ENCODE measurements at places on chromosomes 12 and 14.

DNA sequence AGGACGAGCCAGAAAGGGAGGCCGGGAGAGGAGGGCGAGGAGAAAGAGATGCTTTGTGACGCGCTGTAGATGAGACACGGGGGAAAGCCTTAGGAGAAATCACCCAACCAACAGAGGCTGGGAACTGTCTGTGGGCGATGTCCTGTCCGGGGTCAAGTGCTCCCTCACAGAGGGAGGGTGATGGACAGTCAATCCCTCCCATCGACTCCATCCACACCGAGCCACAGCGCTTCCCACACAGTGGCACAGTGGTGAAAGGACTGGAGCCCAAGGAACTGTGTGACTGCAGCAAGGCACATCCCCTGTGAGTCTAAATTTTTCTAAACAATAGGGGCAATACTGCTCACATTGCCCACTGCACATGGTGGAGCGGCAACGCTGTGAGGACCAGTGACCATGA lies 89.1 kb downstream of the TTC7B start:
- H3K27me3 ChIP-seq: peaks cover 2% of the 10 kb centered on the region
- no peaks in the 10 kb centered on the region for H3K4me1 ChIP-seq
- DNase-seq: no peak
- no peaks in the 10 kb centered on the region for H3K36me3 ChIP-seq
- H3K4me3 ChIP-seq: no peak overlapping the region

DNA sequence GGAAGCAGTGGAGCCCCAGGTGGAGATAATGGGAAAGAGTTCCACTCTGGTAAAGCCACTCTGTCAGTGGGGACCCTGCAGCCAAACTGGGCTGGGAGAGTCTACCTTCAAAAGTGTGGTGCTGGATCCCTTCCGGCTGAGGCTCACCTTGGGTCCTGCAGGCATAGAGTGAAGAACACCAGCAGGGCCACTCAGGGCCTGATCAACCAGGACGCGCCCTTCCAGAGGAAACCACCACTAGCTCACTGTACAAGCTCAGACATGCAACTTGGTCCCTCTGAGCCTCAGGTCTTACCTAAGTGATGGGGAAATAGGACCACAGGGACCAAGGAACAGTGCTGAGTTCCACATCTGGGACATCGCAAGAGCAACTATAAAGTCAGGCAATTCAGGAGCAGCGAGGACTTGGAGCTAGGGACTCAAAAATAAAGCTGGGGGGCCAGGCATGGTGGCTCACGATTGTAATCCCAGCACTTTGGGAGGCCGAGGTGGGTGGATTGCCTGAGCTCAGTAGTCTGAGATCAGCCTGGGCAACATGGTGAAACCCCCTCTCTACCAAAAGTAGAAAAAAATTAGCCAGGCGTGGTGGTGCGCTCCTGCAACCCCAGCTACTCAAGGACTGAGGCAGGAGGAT lies 5.9 kb upstream of the PRPH start:
- DNase-seq: no peak
- H3K27ac ChIP-seq: no peak overlapping the region
- H3K27me3 ChIP-seq: peaks cover 55% of the 10 kb centered on the region
- H3K4me3 ChIP-seq: no peak overlapping the region

- peaks cover 4% of the 10 kb centered on the region for H3K27me3 ChIP-seq
- DNase-seq: no peak
- no peak overlapping the region for H3K4me3 ChIP-seq
- no peaks in the 10 kb centered on the region for H3K36me3 ChIP-seq
- H3K4me1 ChIP-seq: no peaks in the 10 kb centered on the region
These were observed 144.2 kb downstream of the C12orf75 start for GRCh38 chr12:105474672-105475071.

DNA sequence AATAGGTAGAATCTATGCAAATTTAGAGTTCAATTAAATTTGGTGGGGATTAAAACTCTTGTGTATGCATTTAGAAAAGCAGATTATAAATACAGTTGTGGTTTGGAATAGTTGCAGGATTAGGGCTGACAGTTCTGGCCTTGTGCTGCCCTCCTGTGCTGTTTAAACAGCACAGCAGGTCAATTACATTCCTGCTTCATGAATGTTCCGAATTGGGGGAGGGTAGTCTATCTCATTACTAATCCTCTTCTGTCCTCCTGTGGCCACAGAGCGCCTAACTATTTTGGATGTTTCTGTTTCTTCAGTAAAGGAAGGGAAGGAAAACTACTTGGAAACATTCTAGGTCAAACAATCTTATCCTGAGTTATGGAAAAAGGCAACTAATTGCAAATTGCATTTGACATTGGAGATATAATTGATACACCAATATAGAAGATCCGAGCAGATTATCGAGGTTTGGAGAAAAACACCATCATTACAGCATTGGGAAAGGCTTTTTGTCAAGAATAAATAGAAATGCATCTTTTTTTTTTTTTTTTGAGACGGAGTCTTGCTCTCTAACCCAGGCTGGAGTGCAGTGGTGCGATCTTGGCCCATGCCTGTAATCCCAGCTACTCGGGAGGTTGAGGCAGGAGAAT lies 8.7 kb upstream of the GPR19 start:
- no peaks in the 10 kb centered on the region for H3K27me3 ChIP-seq
- no peaks in the 10 kb centered on the region for H3K36me3 ChIP-seq
- no peak overlapping the region for H3K27ac ChIP-seq
- DNase-seq: peak; percentile 31

DNA sequence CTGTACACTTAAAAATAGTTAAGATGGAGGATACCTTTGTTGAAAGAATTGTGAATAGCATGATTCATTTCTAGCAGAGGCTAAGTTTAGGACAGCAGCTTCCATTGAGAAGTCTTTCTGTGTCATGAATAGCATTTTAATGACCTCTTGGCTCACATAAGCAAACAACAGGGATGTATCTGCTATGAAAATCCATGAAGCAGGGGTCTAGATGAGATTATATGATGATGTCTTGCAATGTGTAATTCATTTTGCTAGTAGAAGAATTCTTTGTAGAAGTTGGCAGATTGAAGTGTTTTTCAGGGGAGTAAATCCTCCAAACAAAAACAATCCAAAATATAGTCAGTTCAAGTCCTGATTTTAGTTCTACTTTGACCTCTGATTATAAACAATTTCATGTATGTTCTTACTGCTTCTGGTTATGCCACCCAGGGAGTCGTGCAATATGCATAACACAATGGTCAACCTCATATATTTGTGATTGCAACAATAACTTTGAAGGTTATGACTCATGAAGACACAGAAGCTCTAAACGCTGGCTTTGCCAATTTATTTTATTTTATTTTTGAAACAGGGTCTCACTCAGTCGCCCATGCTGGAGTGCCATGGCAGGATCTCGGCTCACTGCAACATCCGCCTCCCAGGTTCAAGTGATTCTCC lies 6.9 kb upstream of the RD3L start:
- no peaks in the 10 kb centered on the region for H3K27me3 ChIP-seq
- H3K4me1 ChIP-seq: no peaks in the 10 kb centered on the region
- H3K36me3 ChIP-seq: no peaks in the 10 kb centered on the region
- H3K27ac ChIP-seq: no peak overlapping the region
- DNase-seq: no peak

Data from T-cell (primary cell).